ENCODE measurements at places on chromosomes 2 and 18.

DNA sequence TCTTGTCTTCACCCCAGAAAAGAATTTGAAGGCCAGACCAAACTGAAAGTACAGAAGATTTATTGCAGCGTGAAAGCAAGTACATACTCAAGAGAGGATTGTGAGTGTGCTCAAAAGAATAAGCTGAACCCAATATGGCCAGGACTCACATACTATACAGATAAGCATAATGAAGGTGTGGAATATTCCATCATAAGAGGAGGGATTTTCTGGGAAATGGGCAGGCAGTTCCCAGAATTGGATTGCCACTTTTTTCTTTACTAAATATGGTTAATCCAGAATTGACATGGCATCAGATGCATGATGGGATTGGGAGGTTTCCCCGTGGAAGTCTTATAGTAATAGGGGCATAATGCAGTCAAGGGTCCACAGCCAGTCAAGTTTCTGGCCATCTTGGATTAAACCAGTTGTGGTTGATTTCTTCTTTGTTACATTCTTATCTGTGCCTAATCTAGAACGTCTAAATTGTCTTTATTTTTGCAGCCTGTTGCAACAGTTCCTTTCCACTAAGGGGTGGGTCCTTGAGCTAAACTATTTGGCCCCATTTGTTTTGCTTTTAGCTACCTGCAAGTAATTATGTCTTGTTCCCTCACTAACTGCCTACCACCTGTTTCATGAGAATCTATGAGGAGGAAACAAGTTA, 9.0 kb downstream of the SP140L start:
- no peak for DNase-seq

DNA sequence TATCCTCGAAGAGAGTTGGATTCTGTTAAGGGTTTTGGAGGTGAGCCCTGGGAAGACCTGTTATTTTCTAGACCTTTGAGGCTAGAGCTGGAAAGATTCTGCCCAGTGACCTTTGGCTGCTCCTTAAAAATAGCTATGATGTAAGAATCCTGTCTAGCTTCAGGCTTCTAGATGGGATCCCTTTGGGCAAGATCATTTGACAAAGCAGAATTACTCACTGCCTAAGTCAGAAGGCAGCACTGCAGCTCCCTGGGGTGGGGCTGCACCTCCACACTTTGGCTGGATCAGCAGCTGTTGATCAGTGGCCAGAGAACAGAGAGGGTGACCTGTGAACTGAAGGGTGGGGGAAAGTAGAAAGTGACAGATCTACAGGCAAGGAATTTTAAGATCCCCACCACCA, 103.8 kb downstream of the ASAP2 start:
- DNase-seq = peak; percentile 90

GRCh38 chr2:66721776-66722175, 286.9 kb downstream of the MEIS1 start:
- DNase-seq = no peak

DNA sequence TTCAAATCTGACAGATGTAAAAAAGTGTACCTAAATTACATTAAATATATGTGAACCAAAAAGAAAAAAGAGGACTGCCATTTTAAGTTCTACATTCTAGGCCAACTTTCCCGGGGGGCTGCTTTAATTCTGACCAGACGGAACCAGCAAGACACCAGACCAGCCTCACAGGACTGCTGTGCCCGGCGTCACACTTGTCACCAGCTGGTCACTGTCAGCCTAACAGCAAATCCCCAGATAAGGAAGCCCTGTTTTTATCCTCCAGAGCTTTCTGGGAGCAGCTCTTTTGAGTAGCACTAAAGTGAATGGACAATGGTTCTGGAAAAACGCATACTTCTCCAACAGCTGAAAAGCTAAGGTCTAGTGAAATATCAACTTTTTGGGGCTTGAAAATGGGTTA, 35.6 kb downstream of the CYB5A start:
- DNase-seq = no peak

DNA sequence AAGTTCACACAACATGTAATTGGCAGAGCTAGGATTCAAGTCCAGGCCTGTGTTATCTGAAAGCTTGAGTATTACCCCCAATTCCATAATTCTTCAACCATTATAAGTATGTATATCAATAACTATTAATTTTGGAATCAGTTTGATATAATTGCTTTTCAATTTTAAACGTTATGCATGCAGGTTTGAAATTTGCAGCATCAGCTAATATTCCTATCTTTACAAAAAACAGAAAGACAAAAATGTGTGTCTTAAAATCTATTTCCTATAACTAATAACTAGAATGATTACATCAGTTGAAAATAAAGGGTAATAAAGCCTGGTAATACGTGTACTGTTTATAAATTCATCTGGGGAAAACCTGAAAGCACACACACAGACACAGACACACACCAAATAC, 543.3 kb upstream of the PKDCC start:
- DNase-seq = no peak

- peak; percentile 34 for DNase-seq
Observed at GRCh38 chr2:219521066-219521880, 7.0 kb downstream of the ASIC4 start.

GRCh38 chr18:49514577-49514976, 27.5 kb upstream of the C18orf32 start:
- no peak for DNase-seq

DNA sequence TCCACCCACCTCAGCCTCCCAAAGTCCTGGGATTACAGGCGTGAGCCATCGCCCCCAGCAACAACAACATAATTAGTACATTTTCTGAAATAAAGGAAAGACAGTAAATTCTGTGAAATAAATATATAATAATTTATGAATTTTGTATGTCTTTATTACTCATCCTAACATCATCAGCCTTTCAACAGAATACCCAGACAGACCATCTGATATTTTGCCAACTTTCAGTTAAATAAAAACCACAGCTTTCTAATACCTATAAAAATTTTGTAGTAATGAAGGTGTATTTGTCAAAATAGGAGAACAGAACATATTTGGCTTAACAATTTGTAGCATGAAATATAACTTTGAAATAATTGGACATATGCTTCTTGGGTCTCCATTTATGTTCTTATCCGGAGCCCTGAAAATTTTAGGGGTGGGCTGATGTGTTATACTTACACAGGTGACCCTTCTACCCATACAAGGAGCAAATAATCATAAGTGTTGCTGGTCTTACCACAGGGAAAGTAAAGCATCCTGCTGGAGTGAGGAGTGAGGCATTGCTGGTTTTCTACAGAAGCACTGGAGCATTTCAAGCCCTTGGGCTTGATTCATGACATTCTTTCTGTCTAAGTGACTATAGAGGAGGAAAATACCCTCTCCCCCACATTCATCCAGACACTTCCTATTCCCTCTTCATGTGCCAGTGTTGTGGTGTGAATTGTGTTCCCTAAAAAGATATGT, 99.3 kb downstream of the SPOPL start:
- DNase-seq = no peak

DNA sequence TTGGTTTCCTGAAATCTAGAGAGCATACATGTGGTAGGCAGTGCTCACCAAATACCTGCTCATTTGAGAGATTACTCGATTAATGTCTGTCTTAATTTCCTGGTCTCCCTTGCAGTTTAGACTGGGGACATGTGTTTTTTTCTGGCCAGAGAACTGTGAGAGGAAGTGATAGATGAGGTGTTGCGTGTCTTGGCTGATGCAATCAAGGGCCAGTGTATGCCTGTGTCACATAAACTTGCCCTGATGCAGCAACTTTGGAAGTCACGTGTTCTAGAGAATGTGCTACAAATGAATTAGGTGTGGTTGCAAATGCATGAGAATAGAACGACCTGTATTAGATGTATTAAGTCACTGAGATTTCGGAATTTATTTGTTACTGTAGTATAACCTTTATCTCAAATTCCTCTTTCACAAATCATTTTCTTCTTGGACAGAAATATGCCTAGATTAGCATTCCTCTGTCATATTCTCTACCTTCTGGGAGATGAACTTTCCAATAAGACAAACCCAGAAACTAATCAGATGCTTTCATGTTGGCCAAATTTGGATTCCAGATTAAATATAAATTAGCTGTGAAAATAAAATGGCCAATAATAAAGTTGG, 9.9 kb upstream of the IL1A start:
- DNase-seq = peak; percentile 95

- no peak for DNase-seq
Observed at GRCh38 chr2:238569507-238570195, 142.9 kb downstream of the ASB1 start.

DNA sequence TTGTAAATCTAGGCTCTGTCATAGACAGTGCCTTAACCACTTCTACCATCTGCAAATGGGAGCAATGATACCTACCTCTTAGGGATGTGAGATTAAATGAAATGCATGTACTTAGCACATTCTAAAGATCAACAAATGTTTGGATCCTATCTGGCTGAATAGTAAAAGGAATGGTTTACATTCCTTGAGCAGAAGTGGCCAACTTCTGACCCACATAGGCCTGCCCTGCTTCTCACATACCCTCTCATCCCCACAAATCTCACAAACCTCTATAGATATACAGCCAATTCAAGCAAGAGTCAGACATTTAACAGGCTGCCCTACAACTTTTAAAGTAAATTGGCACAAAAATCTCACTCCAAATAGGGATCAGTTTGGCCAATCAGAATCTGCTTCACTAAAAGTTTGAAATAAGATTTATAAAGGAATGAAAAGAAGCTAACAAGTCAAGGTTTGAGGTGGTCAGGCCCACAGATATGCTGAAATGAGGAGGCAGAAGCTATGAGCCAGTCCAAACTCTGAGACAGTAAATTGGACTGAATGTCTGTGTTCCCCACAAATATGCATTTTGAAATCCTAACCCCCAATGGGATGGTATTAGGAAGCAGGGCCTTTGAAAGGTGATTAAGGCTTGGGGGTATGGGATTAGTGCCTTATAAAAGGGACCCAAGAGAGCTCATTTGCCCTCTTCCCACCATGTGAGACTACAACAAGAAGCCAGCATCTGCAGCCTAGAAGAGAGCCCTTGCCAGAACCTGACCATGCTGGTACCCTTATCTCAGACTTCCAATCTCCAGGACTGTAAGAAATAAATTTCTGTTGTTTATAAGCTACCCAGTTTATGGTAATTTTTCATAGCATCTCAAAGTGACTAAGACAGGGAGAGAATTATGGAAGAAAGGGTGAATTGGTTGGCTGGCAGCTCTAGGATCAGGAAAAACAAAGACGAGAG, 227.8 kb upstream of the RBMS1 start:
- DNase-seq = peak; percentile 91

DNA sequence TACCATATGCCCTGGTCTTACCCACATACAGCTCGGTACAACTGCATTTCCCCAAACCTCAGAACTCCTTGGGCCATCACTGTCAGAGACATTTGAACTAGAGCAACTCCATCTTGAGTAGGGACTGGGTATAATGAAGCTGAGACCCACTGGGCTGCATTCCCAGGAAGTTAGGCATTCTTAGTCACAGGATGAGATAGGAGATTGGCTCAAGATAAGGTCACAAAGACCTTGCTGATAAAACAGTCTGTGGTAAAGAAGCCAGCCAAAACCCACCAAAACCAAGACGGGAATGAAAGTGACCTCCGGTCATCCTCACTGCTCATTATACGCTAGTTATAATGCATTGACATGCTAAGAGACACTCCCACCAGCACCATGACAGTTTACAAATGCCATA, 131.3 kb downstream of the PIK3C3 start:
- DNase-seq = no peak
